ENCODE measurements at places on chromosomes 4 and X.

GRCh38 chrX:3609810-3610209 lies 103.6 kb downstream of the PRKX start:
- DNase-seq, result no peak

DNA sequence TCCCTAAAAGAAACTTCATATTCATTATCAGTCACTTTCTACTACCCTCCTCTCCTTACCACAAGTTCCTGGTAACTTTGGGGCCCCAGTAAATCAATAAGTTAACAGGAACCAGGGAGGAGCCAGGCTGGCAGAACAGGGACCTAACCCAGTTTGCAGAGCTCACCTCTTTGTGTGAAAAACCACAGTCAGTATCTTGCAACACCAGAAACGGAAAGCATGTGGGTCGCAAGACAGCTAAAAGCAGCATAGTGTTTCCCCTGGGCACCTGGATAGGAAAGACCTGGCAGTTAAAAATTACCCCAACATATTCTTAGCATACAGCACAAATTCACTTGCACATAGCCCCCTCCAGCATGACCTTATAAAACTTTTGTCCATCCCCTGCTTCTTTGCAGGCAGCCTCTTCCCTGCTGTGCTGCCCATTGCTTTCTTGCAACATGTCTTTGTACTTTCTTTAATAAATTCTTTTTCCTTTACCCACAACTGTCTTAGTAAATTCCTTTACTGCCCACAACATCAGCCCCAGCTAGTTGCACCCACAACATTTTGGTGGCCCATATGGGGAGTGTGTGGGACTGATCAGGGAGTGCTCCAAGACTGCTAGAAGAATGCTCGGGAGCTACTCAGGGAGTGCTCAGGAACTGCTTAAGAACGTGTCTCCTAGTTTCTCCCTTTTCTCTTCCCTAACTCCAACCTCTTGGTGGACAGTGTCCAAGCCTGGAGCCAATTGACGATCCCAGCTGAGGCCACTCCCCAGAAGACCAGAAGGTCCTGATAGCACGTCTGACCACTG lies 83.4 kb downstream of the MSN start:
- DNase-seq, result no peak

- no peak for DNase-seq
These were observed 115.1 kb downstream of the CAMK2D start for GRCh38 chr4:113646442-113646822.

- DNase-seq, result no peak
These were observed 144.3 kb upstream of the PAK3 start for GRCh38 chrX:110951472-110952269.

DNA sequence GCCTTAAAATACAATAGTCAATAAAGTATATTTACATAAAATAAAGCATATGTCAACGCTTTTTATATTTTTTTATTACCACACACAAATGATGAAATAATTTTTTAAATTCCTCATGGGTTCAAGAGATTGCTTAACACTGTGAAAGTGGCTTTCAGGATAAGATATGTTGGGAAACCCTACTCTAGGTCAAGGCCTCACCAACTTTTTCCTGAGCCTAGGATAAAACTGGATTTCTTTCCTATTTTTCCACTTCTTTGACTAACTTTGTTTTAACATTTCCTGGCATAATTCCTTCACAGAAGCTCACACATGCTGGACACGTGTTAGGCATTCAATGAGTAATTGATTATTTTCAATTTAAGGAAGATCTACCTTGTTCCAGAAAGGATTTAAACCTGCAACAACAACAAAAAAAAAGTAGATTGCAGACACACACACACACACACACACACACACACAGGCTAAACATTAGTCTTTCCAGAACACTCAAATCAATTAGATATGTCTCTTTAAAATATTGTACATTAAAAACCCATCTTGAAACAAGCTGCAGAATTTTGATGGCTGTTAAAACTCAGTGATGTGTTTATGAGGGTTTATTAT lies 9.1 kb downstream of the KLB start:
- no peak for DNase-seq

GRCh38 chr4:38656111-38656510 lies 7.9 kb upstream of the KLF3 start:
- DNase-seq, result no peak

DNA sequence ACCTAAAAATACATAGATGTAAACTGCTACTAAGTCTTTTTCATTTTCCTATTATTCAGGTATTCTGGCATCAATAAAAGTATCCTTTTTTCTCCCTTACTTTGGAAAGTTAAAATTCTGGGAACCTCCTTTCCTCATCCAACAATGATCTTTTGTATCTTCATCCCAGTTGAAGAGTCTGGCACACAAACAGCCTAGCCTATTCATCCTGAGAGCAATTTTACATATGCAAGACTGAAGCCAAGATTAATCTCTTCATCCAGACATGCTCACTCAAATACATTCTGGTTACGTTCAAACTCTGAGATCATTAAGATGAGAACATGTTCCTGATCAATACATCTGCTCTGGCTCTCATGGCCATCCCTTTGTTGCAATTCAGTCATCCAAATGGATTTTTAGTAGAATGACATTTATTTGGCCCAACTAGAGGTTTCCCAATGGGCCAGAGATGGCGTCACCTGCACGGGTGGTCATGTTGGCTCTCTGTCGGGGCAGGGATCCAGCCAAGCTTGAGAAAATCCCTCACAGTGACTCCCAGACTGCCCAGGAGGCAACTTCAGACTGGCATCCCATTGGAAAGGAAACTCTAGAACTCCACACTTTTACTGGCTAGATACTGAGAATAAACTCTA lies 135.3 kb upstream of the VCX2 start:
- no peak for DNase-seq

GRCh38 chr4:90127706-90128345 lies 632 bp downstream of the CCSER1 start:
- peak; percentile 49 for DNase-seq

DNA sequence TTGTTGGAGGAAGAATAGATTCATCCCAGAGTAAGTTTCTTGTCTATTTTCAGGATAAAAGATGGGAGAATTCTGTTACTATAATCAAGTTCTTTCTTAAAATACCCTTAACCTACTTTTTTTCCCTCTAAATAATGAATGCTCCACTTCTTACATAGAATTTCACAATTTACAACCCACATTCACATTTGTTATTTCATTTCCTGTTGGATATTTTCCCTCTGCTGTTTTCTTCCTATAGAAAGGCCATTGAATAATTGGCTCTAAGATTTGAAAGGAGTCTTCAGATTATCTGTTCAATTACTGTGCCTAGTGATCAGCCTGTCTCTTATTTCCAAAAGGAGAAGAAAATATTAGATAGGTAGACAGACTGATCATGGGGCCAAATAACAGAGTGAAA lies 79.7 kb downstream of the CPE start:
- DNase-seq, result no peak

DNA sequence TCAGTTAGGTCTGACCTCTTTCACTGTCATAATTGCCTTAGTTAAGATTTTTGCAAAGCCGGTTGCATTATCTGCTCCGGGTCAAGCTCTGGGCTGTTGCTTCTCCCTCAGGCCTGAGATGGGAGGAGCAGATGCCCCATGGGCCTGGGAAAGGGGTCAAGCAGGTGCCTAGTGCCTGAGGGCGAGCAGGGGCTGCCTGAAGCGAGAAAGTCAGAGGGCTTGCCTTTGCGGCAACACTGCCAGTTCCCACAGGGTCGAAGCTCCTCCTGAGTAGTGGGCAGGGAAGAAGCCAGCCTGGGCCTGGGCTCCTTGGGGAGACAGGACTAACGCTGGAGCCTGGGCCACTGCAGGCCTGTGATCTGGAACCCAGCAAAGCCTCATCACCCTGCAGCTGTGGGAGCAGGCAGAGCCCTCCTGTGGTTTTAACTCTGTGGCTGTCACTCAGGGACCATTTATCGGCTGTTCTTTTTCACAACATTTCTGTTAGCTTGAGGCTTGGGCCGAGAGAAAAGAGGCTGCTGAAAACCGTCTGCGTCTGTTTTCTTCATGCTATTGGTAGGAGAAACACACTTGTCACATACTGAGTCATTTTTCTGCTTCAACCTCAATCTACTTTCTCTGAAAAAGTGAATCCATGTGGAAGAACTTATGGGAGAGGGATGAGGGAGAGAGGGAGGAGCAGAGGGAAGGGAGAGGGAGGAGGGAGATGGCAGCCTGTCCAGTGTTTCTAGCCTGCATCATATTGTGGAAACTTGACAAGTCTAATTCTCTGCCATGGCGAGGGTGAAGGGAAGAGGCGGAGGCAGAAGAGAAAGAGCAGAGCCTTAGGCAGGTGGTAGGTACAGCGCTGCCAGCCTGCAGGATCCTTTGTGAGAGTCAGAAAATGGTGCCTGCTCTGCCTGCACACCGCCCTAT lies 68.4 kb downstream of the RHOH start:
- no peak for DNase-seq
